H4 (cell line): ENCODE measurements at places on chromosomes 1 and 21. TPM values are rescaled to one million over a fixed set of nuclear protein-coding genes. Genes with fewer than 3 reads are reported as not detected.
A peak's percentile ranks its signal among the peaks of the same experiment; 100 is the strongest.

GRCh38 chr1:121546830-121547591 is 362.2 kb downstream of the SRGAP2C start:
- DNase-seq, result peak; percentile 38

GRCh38 chr1:147292631-147293251 is 50.3 kb downstream of the CHD1L start:
- DNase-seq, result peak; percentile 31

CA6 gene
- not detected in 2 replicates for total RNA-seq

- DNase-seq, result no peak
Observed at GRCh38 chr1:173406783-173407230, 70.3 kb upstream of the PRDX6 start.

PLA2G2F gene
- not detected in 2 replicates for total RNA-seq

DNA sequence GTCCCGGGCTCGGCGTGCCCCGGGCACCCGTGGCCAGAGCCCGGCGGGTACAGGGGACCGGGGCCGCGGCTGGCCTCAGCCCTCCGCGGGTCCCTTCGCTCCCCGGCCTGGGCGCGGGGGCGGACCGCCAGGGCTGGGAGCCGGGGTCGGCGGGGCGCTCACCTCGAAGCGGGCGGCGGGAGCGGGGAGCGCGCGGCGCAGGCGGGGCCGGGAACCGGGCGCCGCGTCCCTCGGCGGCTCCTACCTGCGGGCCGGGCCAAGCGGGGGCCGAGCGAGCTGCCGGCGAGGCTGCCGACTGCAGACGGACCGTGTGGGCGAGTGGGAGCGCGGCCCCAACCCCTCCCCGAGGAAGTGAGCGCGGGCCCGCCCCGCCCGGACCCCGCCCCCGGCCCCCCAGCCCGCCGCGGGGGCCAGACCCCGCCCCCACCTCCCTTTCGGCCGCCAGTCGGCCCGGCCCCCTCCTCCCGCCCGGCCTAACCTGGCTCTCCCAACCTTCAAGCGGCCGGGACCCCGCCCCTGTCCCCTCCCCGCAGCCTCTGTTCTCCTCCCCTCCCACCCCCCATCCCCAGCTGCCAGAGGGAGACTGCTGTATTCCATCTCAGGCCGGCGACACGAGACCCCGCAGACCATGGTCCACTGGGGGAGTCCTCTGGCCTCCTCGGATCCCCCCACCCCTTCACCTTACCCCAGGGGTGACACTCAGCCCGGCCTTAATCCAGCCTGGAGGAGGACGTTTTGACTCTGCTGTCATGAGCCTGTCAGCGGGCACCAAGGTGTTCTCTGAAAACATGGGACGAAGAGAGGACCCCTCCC is at the start of gene FHL3:
Gene FHL3, minus strand, starts transcription at position 320 of the 813 bp plus-strand sequence. CDS start 6,102 bp downstream, outside the sequence.
- no peak for DNase-seq

GRCh38 chr1:1101503-1101902 is 14.4 kb downstream of the C1orf159 start:
- DNase-seq, result no peak

ACTL8 gene
- 0.06 and 0.70 TPM in 2 replicates for total RNA-seq

HAO2 gene
- not detected in 2 replicates for total RNA-seq

LDLRAD1 gene
- not detected in 2 replicates for total RNA-seq

RPS6KA1 gene
- total RNA-seq, result 34.5 and 36.4 TPM in 2 replicates

GRCh38 chr1:169529068-169529642 is 43.4 kb upstream of the SLC19A2 start:
- no peak for DNase-seq

DNA sequence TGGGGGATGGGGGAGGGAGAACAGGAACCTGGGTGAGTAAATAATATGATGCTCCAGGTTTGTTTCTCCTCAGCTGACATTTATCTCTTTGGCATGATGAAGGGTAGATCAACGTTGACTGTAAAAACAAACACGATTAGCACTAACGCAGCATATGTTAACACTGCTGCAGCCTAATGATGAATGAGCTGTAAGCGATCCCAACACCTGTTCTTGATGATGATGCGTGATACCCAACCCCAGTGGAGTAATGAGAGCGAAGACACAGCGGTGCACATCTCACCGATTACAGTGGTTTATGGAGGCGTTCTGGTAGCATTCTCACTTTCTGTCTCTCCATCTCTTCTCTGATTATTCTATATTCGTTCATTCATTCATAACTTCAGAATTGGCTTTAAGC is 640.4 kb downstream of the USP25 start:
- DNase-seq, result no peak

DNA sequence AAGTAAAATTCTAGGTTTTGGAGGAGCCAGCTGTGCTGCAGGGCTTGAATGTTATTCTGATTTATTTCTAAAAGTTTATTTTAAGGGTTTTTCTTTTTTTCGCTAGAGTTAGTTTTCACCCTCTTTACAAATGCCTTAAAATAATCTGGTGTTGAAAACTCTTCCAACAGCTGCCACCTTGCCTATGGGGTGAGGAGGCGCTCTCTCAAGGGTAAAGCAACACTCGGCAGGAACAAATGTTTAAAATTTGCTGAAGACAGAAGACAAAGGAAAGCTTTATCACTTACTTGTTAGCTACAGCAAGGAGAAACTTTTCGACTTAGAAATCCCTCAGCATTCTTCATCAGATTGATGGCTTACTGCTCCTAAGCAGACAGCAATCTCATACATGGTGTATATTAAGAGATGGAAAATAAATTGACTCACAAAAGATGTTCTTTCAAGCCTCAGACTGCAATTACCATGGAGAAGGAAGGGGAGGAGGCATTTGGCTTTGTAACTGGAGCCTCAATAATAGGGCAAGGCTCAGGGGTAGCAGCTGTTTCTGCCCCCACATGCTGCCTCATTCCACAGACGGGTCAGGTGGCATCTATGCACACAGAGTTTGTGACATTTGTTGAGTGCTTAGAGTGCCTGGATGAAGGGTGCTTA is 79.8 kb upstream of the RALGPS2 start:
- no peak for DNase-seq

DNA sequence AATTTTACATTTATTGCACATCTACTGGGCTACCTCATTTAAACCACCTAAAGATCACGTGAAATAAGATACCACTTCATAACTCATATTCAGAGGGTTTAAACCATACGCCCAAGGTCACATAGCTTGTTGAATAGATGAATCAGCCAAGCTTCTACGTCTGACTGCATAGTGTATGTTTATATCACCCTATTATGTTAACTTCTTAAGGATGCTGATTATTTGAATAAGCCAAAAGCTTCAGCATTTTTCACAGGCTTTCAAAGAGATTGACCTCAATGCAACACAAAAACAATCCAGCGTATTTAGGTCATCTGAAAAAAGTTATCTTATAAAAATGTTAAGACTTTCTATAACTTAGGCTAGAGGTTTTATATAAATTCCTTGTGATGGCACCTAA is 373.8 kb downstream of the TGFB2 start:
- DNase-seq, result no peak

DNA sequence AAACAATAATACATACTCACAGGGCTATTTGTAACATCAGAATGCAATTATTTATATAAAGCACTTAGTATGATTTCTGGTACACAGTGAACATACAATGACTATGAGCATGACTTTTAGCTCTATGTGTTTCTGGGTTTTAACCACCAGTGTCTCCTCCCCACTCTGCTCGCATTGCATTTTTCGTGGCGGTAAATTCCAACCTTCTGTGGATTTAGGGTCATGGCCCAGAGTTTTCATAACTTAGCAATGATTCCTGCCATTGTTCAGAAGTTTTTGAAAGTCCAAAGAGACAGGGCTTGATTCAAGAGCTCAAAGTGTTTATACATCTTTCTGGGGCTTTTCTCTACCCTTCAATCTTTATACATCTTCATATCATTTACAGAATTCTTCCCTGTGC is 191.3 kb downstream of the BACH1 start:
- no peak for DNase-seq

INAVA gene
- total RNA-seq, result 0.55 and 1.1 TPM in 2 replicates
